ENCODE measurements at places on chromosomes 13 and 19.

DNA sequence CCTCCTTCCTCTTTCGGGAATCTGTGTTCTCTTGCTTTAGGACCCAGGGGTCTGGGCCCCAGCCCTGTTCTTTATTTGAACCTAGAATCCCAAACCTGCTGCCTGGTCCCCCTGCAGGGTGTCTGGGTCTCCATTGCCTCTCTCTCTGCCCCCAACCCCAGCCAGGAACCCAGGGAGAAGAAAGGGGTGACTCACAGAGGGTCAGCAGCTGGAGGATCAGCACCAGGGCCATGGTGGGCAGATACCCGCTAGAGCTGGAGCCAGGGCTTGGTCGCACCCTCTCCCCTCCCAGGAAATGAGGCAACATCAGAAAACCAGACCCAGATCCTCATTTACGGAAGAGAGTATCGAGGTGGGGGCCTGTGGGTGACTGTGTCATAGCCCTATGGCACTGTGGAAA, at the start of gene OSCAR:
TSS of gene OSCAR (minus strand) at position 243 of the 400 bp plus-strand sequence. CDS start at position 232, 11 bp downstream.
- DNase-seq, result no peak

GRCh38 chr13:93775507-93776108, 549.0 kb downstream of the GPC6 start:
- DNase-seq, result no peak

GRCh38 chr13:50936679-50937078, 27.1 kb downstream of the RNASEH2B start:
- DNase-seq, result no peak

DNA sequence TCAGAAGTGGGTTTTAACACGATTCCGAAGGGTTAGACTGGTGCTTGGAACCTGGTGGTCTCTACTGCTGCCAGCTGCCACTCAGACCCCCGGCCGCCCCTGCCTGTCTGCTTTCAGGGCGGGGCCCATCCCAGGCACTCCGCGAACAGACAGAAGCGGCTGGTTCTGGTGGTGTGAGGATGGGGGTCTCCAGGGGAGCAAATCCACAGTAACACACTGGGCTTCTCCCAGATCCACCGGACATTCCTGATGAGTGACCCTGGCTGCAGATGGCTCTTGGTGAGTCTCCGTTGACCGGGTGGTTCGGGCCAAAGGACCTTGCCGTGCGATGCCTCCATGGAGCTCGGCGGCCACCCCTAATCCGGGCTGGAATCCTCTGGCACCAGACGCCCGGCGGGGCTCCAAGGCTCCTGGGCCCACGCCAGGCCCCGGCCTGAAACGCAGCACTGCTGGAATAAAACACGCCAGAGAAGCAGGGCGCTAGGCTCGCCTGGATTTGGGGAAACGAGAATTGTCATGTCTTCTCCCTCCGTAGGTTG, 2.1 kb upstream of the PTBP1 start:
- no peak for DNase-seq

DNA sequence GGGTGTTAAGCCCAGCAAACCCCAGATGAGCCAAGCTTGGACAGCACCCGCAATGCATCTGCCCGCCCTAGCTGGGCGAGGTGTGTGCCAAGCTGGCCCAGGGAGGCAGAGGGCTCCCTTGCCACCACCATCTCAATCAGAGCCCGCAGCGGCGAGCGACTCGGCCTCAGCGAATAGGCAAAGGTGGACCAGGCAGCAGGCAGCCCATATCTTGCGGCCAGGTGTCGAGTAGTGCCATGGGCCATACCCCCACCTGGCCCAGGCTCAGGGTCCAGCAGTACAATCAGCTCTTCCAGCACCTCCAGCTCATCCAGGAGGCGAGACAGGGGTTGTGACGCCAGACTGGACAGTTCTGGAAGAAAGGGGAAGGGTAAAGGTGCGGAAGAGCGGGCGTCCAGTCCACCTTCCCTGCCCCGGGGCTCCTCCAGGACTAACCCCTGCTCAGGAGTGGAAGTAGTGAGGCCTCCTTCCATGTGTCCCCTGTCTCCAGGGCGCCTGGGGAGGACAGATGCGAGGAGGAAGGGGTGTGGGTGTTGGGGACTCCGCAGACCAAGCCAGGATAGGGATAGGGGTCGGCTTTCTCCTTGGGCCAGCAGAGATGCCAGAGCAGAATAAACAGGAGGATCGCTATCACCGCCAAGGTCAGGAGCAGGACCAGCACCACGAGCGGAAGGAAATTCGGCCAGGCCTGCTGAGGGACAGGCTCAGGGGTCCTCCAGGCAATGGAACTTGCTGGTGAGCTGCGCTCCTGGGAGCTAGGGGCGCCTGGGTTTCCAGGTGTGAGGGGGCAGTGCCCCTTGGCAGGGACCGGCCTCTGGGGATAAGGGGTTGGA, 2.8 kb downstream of the IGFLR1 start:
- DNase-seq, result no peak

DNA sequence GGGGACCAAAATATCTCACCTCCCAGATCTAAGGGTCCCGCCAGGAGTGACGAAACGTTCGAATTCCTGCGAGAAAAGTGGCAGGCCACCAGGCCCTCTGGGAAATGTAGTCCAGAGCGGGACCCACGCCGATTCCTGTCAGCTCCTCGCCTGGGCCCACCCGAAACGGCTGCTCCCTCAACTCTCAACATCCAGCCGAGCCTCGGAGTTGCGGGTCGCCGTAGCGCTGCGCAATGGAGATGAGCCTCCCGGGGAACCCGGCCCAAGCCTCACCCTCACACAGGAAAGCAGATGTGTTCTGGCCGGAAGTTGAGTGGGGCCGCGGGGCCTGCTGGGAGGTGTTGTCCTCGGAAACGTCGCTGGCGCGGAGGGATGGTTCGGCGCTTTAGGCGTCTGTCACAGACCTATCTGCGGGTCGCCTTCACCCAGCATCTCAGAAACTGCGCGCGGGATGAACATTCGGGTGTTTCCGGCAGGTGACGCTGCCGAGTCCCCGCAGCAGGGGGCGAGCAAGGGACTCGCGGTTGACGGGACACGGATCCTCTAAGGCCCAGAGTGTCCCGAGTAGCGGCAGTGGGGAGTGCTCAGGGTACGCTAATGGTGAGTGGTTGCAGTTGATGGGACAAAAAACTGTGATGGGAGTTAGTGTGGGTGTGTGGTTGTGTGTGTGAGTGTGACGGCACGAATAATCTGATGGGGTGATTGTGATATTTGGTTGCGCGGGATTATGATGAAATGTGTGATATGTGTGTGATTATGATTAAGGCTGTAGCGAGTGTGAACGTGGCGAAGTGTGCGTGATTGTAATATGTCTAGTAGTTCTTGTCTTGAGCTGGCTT, at the start of the genes ZNF568 and ZNF829:
TSS of gene ZNF568 (plus strand) at position 341 of the 839 bp plus-strand sequence. CDS start 6,439 bp downstream, outside the sequence.
TSS of gene ZNF829 (minus strand) at position 300 of the 839 bp plus-strand sequence. CDS start 1,124 bp downstream, outside the sequence.
- DNase-seq, result peak; percentile 86

DNA sequence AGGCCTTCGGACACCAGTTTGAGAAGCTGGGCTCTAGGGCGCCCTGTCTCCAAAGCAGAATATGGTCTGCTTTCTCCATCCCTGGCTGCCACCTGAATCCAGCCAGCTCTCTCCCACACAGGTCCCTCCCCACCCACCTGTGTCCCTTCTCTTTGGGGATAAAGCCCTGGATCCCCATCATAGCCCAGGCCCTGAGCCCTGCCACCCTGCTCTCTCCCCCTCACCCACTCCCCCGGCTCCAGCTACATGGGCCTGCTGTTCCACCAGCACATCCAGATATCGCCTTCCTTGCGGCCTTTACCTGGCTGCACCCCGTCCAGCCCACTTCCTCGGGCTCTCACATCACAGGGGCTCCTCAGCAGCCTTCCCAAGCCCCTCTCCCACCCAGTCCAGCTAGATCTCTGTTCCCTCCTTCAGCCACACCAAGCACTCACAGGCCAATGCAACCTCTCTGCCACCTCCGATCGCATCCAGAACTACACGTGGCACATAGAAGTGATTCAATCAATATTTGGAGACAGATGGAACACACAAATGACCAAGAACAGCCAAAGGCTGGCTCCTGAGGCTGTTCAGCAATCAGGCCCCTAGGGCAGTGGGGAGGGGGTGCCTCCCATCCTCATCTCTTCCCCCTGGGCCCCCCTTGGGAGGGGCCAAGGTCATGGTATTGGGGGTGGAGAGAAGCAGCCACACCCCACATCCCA, 7.6 kb downstream of the AKT2 start:
- DNase-seq, result no peak

Measured in NCI-H1105 treated with DMSO at 0.1 percent for 48 hours (cell line).